ENCODE measurements at places on chromosomes 12 and 14.

GRCh38 chr14:50601394-50601793 is 41.4 kb downstream of the ATL1 start:
- DNase-seq: no peak

DNA sequence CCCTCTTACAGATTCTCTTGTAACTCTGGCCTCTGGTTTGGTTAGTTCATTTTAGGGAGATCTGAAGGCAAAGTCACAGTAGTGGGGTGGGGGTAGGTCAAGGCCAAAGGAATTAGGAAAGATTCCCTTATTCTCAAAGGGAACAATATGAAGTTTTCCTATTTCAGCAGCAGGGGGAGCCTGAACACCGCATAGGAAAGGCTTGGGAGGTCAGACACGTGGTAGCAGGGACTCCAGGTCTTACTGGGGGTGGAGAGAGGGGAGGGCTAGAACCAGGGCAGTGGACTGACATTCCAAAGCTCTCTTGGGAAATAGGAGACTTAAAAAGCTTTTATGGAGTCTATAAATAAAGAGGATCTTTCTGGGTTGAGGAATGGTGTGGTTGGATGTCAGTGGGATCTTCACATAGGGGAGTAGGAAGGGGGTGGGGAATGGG is 1.3 kb downstream of the ZC3H10 start:
- peak; percentile 67 for DNase-seq

GRCh38 chr12:47376927-47377326 is 297.2 kb upstream of the AMIGO2 start:
- no peak for DNase-seq

GRCh38 chr14:33449703-33450395 is 501.0 kb downstream of the EGLN3 start:
- DNase-seq: no peak

DNA sequence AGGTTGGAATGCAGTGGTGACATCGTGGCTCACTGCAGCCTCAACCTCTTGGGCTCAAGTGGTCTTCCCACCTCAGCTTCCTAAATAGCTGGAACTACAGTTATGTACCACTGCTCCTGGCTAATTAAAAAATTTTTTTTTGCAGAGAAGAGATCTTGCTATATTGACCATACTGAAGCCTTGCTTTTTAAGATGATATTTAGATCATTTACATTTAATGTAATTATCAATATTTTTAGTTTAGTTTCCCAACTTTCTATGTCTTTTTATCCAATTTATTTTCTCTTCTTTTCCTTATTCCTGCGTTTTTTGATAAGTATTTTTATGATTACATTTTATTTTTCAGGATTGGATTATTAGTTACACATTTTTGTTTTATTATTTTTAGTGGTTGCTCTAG is 340.1 kb downstream of the APAF1 start:
- no peak for DNase-seq

- no peak for DNase-seq
Observed at GRCh38 chr12:99435095-99435791, 212.3 kb upstream of the GARIN6 start.

GRCh38 chr12:25725470-25725869 is 172.4 kb upstream of the LMNTD1 start:
- DNase-seq: no peak

DNA sequence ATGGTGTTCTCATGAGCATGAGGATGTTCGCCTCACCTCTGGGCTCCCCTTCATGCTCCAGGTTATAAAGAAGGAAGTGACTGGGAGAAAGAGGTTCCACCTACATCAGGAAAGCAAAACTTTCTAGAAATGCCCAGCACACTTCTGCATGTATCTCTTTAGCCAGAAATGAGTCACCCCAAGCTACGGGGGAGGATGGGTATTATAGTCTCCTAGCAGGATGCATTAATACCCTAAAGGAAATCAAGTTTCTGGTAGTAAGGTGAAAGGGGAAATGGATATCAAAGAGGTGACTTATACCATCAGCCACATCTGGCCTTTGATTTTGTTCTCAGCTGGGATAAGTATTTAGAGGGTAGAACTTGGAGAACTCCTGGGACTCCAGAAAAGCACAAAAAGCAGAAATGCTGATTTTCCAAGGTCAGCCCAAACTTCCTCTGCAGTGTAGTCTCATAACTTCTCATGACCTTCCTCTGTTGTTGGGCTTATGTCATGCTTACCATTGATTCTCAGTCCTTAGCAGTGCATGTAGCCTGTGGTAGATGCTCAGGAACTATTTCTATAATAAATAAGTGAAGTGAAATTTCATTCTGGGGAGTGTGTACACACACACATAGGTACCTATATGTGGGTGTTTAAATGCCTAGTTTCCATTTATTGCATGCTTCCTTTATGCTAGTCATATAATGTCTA is 209.4 kb upstream of the CRY1 start:
- DNase-seq: no peak

GRCh38 chr12:31122481-31122880 is 48.8 kb downstream of the DDX11 start:
- DNase-seq: no peak

DNA sequence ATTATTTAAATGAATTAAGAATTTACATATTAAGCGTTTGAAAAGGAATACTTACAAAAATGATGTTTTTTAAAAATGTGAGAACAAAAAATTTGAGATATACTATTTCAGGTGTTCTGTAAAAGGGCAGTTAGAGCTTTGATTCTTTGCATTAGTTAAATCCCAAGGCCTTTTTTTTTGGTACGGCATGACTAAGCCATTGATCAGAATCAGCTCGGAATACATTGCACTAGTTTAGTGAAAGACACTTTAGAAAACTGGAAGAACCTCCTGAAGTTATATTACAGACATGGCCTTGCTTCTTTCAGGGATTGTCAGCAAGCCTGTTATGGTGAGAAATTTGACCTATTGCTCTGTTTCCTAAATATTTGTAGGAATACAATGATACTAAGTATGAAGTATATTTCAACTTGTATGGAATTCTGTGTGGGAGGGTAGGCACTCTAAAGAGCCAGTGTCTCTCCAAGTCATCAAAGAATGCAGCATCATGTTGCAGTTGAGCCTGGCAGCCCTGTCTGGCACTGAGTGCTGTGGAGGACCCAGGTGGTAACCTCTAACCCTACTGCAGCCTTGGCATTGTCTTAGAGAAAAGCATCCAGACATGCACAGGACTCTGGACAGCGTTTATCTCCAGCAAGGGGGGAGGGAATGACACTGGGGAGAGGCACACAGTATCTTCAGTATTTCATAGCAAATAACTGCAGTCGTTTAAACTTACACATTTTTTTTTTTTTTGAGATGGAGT is 1.5 kb downstream of the KLC1 start:
- no peak for DNase-seq

DNA sequence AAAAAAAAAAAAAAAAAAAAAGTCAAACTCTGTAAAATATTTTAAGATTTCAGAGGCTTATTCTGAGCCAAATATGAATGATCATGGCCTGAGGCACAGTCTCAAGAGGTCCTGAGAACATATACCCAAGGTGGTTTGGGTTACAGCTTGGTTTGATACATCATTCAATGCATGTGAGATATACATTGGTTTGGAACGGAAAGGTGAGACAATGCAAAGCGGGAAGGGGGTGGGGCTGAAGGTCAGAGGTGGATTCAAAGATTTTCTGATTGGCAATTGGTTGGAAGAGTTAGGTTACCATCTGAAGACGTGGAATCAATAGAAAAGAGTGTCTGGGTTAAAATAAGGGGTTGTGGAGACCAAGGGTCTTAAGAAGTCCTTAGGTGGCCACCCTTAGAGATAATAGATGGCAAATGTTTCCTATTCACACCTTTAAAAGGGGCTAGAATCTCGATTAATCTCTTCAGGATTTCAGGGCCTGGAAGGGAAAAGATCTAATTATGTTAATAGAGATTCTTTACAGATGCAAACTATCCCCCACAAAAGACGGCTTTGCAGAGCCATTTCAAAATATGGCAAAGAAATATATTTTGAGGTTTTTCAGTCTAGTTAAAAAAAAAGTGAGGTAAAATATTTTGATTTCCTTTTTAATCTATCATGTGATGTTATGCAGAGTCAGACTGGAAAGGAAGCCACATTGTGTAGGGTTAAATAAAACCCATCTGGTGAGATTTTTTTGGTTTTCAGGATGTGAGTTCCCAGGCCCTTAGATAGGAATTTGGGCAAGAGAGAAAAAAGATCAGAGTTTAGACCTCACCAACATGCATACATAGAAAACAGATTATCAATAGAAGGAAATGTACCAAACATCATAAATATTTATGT is 173.8 kb upstream of the CNOT2 start:
- no peak for DNase-seq

DNA sequence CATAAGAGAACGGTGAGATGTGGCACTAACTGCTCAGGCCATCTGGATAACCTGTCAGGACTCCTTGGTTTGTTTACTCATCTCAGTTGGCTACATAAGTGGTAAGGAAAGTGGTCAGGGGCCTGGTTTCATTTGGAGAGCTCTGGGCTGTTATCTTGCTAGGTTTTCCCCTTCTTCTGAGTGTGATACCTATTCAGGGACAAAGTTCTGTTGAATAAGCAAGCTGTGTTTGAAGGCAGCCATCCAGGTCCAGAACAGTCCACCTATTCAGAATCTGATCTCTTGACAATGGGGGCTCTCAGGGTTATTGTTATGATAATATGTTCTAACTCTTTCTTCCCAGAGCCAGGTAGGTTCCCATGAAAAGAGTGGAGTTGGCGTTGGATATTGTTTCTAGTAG is 194.9 kb downstream of the PAH start:
- DNase-seq: no peak

Data from stimulated activated effector memory CD8-positive, alpha-beta T cell treated with anti-CD3 and anti-CD28 coated beads, Interleukin-12 subunit alpha, Interleukin-12 subunit beta, amount 100 ng/mL, for 72 hours (primary cell).